ENCODE measurements at places on chromosomes 13 and 19. TPM values are rescaled to one million over a fixed set of nuclear protein-coding genes. Genes with fewer than 3 reads are reported as not detected.

DNA sequence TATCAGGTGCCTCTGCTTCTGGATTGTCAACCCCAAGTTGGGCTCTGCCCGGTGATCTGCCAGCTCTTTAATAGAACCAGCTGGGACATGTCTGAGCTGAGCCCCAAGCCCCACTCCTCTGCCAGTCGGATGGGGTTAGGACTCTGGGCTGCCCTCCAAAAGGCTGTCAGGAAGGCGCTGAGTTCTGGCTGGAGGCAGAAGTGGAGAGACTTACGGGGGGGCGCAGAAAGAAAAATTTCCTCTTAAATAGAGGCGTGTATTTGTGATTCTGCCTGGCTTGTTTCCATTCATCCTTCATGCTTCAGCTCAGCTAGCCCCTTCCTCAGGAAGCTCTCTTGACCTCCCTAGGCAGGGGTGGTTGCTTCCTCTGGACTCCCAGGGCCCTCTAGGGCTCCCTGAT lies 985 bp upstream of the KCNK6 start:
- no peak overlapping the region for H3K4me3 ChIP-seq
- H3K36me3 ChIP-seq: no peaks in the 10 kb centered on the region
- no peak for DNase-seq
- peaks cover 15% of the 10 kb centered on the region for H3K27me3 ChIP-seq
- H3K27ac ChIP-seq: no peak overlapping the region

DNA sequence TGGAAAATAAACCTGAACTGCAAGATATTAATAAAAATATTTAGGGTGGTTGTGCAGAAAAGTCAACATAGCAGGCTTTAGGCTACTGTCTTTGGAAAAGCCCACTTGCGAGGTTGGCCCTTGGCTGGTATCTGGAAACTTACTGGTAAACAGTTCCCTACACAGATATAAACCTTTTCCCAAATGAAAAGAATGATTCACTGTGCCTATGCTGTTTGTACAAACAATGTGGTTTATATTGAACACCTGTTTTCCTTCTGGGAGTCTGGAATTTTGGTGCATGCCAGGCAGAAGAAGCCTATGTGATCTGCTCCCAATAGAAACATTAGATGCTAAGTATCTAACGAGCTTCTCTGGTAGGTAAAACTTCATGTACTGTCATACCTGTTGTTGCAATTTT lies 29.7 kb upstream of the SOHLH2 start:
- H3K27me3 ChIP-seq: no peaks in the 10 kb centered on the region
- no peak overlapping the region for H3K4me3 ChIP-seq
- H3K27ac ChIP-seq: no peak overlapping the region
- no peaks in the 10 kb centered on the region for H3K36me3 ChIP-seq

DNA sequence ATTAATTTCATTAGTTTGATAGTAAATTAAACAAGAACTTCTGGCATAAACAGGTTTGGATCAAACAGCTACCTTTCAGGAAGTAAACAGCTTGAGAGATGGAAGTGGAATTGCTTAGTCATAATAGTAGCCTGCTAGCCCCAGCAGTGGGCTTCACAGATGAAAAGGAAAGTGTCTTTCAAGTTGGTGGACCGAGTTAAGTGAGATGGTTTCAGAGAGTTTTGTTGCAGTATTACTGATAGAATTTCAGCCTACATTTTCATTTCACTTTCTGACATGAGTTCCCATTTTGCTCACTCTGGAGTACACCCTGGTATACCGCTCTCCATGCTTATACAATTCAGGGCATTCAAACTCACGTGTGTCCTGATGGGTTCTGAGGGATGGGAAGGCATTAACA lies 2.0 kb upstream of the PTOV1 start:
- DNase-seq: no peak
- H3K4me1 ChIP-seq: peaks cover 43% of the 10 kb centered on the region
- H3K36me3 ChIP-seq: no peaks in the 10 kb centered on the region
- H3K4me3 ChIP-seq: no peak overlapping the region

GRCh38 chr19:5914358-5914774 lies 312 bp downstream of the CAPS start:
- H3K36me3 ChIP-seq: peaks cover 2% of the 10 kb centered on the region
- H3K27me3 ChIP-seq: no peaks in the 10 kb centered on the region
- H3K27ac ChIP-seq: no peak overlapping the region
- no peaks in the 10 kb centered on the region for H3K4me1 ChIP-seq
- H3K4me3 ChIP-seq: no peak overlapping the region
- DNase-seq: no peak

Gene EHD2
- 19.5 TPM for polyA plus RNA-seq

Gene CATSPERD
- polyA plus RNA-seq: not detected

Gene NXNL1
- polyA plus RNA-seq: not detected
